ENCODE measurements at places on chromosomes 2 and 18.
A peak's percentile ranks its signal among the peaks of the same experiment; 100 is the strongest.

DNA sequence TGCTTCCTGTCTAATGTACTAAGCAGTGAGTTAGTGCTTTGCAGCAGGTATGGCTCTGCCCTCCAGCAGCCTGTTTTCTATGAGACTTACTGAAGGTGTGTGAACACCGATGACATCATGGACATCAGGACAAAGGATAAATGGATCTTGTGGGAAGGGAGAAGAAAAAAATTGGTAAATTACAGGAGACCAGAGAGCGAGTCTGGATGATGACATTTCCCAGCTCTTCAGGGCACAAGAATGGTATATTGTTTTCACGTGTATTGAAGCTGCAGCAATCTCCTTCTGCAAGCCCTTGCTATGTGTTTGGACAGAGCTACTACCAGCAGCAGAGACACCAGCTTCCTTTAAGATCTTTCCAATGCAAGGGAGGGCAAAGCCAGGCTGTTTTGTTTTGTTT, 47.2 kb downstream of the DCC start:
- DNase-seq, result no peak

GRCh38 chr2:173929441-173929840, 35.7 kb downstream of the SP3 start:
- no peak for DNase-seq

GRCh38 chr2:147450661-147451510, 393.9 kb upstream of the ACVR2A start:
- DNase-seq, result no peak

GRCh38 chr2:68726608-68727367, 7.8 kb upstream of the ARHGAP25 start:
- DNase-seq, result peak; percentile 53

DNA sequence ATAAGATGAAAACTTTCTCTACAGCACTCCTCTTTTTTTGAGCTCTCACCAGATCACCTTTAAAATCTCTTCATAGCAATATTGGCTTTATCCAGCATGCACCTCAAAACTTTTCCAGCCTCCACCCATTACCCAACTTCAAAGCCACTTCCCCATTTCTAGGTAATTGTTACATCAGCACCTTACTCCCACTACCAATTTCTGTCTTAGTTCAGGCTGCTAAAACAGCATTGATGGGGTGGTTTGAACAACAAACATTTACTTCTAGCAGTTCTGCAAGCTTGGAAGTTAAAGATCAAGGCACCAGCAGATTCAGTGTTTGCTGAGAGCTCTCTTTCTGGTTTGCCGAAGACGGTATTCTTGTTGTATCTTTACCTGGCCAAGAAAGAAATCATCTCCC, 114.0 kb upstream of the SLC39A10 start:
- no peak for DNase-seq

DNA sequence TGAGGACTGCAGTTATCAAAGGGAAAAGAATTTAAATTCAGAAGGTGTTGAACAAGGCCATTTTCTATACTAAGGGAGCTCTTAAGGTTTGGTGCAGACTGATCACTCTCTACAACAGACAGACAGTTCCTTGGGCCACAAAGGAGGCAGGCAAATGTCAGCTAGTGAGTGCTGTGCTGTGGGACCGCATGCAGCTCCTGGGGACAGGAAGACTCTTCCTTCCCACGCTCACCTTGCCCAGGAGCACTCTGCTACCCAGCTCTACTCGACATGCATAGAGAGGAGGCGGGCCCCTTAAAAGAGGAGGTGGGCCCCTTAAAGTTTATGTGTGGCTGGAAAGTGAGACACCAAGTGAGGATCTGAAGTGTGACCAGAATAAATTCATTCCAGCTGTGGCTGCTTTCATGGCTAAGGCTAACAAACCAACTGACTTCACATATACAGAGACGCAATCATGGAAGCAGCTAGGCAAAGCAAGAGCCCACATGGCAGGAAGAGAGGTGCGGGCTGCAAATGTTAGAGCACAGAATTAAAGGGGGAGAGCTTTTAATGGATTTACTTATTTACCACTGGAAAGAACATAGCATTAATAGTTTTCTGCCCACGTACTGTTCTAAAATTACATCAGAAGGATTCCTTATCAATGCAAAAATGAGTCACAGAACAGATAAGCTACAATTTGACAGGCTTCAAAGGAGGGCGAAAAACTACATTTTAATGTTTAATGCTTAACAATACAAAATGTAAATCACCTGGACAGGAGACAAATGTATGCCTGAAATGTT, 101.4 kb upstream of the RNU4ATAC start:
- DNase-seq, result no peak

GRCh38 chr2:57552885-57553284, 493.7 kb upstream of the VRK2 start:
- DNase-seq, result no peak

DNA sequence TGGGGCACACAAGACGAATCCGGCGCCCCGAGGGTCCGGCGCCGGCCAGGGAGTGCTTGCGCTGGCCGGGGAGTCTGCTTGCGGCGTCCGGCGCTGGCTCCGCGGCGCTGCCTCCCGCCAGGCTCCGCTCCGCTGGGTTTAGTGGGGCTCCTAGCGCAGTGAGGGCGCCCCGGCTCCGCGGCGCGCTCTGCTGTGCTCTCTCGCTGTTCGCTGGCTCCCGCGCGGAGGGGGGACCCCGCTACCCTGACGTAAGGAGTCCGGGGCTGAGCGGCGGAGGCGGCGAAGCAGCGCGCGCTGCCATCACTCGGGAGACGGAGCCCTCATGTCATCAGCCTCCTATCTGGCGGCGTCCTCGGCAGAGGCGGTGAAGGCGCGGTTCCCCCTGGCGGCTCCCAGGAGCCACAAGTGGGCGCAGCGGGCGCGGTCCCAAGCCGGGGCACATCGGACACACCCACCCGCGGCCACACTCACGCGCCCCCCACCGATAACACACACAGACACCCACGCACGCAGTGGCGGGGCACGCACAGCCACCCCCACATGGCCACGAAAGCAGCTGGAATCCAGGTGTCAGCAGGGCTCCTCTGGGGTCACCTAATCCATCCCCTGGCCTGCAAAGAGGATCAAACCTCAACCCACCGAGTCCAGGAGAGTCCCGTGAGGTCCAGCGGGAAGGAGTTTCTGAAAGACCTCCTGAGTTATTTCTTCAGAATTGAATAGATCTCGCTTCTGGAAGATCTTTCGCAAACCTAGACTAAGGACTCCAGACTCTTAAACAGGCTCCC, at the start of gene C1QL2:
Gene C1QL2 (minus strand): TSS at position 189 of the 785 bp plus-strand sequence. CDS start 482 bp downstream, outside the sequence.
- DNase-seq, result no peak

GRCh38 chr2:226199555-226199954, 600.1 kb downstream of the IRS1 start:
- DNase-seq, result no peak

DNA sequence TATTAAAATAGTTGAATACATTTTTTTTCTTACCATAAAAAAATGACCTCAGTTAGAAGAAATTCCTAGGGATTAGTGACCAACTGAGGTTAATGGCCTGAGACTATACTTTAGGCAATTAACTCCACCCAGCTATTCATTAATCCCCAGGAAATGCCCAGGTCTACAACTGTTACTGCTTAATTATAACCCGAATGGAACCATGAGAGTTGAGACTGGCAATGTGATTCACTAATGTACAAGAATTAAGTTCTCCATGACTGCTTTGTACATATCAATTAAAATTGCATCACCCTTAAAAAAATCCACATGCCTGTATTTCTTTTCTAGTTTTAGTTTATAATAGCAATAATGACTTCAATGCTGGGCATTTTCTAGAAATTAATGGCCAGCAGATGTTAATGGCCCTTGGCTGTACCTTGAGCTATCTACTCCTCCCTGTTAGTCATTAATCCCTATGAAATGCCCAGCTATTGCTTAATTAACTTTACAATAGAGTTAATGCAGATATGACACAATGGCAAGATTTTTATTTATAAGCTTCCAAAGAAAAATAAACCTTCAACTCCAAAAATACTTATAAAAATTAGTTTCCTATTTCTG, 44.1 kb downstream of the ERBB4 start:
- no peak for DNase-seq
